ENCODE measurements at places on chromosomes 1 and 21. TPM values are rescaled to one million over a fixed set of nuclear protein-coding genes. Genes with fewer than 3 reads are reported as not detected.

The POU3F1 gene
- not detected for total RNA-seq

The BACE2 gene
- total RNA-seq: 24.6 TPM

The HES5 gene
- total RNA-seq: not detected

The CAPN9 gene
- total RNA-seq: not detected

The ELAVL4 gene
- not detected for total RNA-seq

The HSD3B2 gene
- not detected for total RNA-seq

The TNFAIP8L2 gene
- total RNA-seq: not detected

The ERG gene
- total RNA-seq: 1.1 TPM

The SYNJ1 gene
- 5.6 TPM for total RNA-seq

The CLCNKB gene
- not detected for total RNA-seq

The ANGPTL1 gene
- 26.6 TPM for total RNA-seq

The LRIG2 gene
- total RNA-seq: 6.9 TPM

The FALEC gene
- total RNA-seq: not detected

The OR2T34 gene
- total RNA-seq: not detected

The RGS13 gene
- total RNA-seq: not detected

The RNU1-4 gene
- not detected for total RNA-seq

The HAO2 gene
- not detected for total RNA-seq

The GSTM1 gene
- total RNA-seq: not detected

The OR6N1 gene
- total RNA-seq: not detected

The CD244 gene
- 0.65 TPM for total RNA-seq

The OR14K1 gene
- not detected for total RNA-seq

The GPR25 gene
- not detected for total RNA-seq

The DDAH1 gene
- 83.8 TPM for total RNA-seq

The SH2D1B gene
- not detected for total RNA-seq

The DYNLT4 gene
- total RNA-seq: 0.16 TPM

The FCRL4 gene
- not detected for total RNA-seq

The HSD3B1 gene
- total RNA-seq: not detected

The RAB42 gene
- 0.54 TPM for total RNA-seq

The GCSAML gene
- not detected for total RNA-seq

The CHODL gene
- total RNA-seq: not detected

The PROK1 gene
- not detected for total RNA-seq

The LRRC3 gene
- total RNA-seq: 3.6 TPM

The PLA2G4A gene
- total RNA-seq: 67.5 TPM

The GOLT1A gene
- total RNA-seq: not detected

The ADGRB2 gene
- total RNA-seq: 3.9 TPM

The GJA8 gene
- not detected for total RNA-seq

The TMEM54 gene
- total RNA-seq: 25.4 TPM

The CLCA1 gene
- total RNA-seq: not detected

The ADORA1 gene
- not detected for total RNA-seq

The NHLH2 gene
- total RNA-seq: not detected

Data from cardiac atrium fibroblast (primary cell).